ENCODE measurements at places on chromosomes 13 and 19.
A peak's percentile ranks its signal among the peaks of the same experiment; 100 is the strongest.

DNA sequence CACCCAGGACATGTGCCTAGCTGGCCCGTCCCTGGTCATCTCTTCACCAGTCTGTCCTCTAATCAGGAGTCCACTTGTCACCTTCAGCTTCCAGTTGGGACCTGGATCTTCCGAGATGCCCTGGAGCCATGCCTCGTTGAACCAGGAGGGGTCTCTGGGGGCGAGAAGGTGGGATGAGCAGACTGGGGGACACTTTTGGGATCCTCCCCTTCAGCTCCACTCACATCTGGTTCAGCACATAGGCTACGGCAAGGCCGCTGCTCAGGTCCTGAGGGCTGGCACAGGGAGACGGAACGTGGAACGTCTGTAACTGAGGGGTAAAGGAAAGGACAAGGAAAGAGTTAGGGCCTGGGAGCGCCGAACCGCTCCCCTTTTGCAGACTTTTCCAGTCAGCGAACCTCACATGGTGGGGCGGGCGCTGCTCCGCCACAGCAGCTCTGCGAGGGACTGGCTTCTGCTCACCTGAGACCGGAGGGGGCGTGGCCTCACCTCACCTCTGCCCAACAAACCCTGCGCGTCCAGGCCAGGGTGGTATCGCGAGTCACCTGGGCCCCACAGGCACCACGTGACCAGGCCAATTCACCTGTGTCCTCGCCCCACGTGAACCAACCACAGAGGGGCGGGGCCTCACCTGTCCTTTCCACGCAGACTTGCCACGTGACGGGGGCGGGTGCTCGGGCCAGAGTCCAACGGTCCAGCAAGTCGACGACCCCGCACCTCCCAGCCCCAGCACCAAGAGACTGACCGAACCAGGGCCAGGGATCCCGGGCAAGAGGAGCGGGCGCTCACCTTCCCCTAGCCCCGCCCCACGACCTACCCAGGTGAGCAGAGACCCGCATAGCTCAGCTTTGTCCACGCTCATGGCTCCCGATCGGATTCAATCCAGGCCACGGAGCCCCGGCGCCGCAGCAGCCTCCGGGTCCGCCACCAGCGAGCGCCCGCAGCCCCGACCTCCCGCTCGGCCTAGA, at the start of gene HOOK2:
Gene HOOK2 (minus strand): TSS at position 965 of the 968 bp plus-strand sequence. CDS start 103 bp downstream, at position 862.
- DNase-seq: no peak

DNA sequence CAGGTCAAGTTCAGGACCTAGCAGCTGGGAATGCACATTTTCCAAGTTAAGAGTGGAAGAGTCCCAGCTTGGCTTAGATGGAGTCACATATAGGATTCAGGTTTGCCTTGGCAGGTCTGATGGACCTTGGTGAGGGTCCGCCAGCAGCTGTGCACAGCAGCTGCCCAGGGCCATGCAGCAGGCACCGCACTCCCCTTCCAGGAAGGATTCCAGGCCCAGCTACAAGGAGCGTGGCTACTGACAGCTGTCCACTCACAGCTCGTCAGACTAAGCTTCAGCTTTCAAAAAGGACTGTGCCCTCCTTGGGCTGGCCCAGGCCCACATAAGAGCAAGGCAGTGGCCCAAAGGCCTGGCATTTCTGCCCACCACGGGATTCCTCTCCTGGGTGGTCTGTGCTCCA, 68.4 kb downstream of the ALOX5AP start:
- no peak for DNase-seq

GRCh38 chr13:111461445-111462149, 141.2 kb downstream of the TEX29 start:
- no peak for DNase-seq

- no peak for DNase-seq
Observed at GRCh38 chr13:42392716-42393572, 121.0 kb downstream of the AKAP11 start.

DNA sequence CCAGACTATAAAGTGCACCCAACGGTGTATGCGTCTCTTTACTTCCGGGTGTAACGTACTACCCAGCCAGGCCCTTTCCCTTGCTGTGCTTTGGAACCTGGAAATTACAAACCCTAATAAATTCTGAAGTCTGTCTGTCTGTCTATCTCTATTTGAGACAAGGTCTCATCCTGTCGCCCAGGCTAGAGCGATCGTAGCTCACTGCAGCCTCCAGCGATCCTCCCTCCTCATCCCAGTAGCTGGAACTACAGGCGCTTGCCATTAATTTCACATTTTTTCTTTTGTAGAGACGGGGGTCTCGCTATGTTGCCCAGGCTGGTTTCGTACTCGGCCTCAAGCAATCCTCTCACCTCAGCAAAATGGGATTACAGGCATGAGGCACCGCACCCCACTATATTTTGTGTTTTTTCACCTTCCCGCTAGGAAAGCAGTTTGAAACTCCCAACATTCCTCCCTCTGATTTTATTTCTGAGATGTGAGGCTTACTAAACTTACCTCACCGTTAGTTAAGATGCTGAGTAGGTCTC, 469 bp upstream of the RNF6 start:
- DNase-seq: no peak

DNA sequence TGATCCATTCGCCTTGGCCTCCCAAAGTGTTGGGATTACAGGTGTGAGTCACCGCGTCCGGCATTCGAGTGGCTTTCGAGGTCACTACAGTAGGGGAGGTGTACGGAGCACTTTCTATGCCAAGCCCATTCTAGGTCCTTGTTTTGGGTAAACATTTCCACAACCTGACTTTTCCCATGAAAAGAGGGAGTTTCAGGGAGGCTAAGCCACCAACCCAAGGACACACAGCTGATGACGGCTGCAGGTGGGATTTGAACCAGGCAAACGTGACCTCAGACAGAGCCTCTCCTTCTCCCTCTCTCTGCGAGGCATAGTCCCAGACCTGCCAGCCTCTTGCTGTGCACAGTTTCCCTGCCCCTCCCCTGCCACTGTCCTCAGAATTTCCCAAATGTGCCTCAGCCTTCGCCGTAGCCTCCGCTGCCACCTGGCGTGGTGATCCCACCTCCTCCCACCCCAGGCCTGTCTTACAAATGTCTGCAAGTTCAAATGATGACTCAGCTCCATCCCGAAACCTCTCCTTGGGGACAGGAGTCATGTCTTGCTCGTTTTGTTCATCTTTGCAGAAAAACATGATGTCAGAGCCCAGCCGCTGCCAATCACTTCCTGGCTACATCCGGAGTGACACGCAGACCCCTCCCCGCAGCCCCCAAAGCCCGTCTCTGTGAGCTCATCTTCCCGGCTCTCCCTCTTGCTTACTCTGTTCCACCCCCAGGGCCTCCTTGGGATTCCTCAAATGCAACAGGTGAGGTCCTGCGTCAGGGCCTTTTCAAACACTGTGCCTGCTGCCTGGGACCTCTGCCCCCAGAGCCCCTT, 6.6 kb upstream of the GADD45B start:
- DNase-seq: peak; percentile 97

GRCh38 chr13:24038841-24039330, 121.6 kb upstream of the SPATA13 start:
- DNase-seq: peak; percentile 58

DNA sequence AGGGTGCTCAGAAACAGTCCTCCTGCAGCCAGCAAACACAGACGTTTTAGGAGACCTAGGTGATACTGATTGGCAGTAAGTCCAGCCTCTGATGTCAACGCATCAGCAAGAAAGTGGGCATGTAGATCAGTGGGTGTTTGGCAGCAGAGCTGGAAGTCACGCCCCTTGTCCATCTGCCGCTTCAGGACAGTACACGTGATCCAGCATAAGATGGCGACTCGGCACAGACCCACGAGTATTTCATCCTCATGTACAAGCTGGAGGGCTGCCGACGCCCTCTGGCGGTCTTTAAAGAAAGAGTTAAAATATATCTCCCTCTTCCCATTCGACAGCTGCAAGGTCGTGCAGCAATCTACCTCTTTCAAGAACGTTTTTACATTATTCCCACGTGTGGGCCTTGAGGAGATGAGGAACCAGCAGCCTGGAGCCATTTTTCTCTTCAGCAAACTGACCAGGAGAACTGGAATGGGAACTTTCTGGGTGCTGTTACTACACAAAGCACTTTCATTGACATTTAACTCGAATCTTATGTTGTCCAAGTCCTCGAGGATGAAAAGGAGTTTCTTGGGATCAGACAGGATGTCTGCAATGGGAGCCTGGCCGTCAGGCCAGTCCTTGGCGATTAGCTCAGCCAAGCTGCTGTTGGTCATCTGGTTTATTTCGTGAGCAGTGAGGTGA, 22.3 kb downstream of the NLRP11 start:
- peak; percentile 11 for DNase-seq

DNA sequence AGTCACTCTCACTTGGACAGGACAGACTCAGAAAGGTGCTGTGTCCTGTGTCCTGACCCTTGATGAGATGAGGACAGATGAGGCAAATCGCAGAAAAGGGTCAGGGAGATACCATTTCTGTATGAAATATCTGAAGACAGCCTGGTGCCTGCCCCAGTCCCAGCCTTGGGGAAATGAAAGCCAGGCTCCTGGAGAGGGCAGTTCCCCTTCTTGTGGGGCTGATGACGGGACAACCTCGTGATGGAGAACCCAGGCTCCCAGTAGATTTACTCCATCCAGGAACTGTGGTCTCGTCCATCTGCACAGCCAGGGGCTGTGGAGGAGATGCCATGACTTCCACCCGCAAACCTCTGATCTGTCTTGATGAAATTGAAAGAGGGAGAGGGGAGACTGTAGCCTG, 13.8 kb downstream of the LILRB1 start:
- DNase-seq: no peak

- DNase-seq: no peak
Observed at GRCh38 chr19:28403690-28404089, 809.3 kb downstream of the UQCRFS1 start.

GRCh38 chr19:51468545-51468920, 9.8 kb upstream of the CEACAM18 start:
- DNase-seq: no peak

DNA sequence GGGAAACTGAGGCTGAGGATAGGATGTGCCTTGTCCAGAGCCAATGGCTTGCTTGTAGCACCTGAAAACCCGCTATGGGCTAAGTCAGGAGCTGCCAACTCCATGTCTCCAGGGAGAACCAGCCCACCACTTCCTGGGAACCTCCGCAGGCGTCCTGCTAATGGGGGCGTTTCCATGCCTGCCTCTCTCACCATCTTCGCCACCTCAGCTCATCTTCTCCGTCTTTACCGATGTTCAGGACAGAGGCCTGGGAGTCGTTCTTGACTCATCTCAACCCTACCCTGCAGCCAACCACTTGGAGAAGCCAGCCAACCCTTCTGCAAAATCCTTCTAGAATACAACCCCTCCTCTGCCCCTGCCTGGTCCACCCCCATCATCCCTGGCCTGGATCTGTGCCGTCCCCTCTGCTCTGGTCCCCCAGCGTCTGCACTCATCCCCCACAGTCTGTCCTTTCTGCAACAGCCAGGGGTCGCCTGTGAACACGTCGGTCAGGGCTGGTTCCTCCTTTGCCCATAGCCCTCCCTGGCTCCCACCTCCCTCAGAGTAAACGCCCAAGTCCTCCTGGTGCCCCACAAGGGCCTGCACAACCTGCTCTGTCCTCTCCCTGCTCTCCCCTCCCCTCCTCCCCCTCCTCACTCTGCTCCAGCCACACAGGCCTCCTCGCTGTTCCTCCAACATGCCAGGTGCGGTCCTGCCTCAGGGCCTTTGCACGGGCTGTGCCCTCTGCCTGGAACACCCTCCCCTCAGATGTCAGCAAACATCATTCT, 31.0 kb downstream of the PTPRS start:
- DNase-seq: peak; percentile 27

- peak; percentile 56 for DNase-seq
Observed at GRCh38 chr13:50731400-50731799, 112.1 kb downstream of the DLEU7 start.

- DNase-seq: no peak
Observed at GRCh38 chr19:6161271-6161850, 25.9 kb downstream of the ACSBG2 start.

GRCh38 chr13:100163375-100163774, 74.5 kb downstream of the PCCA start:
- no peak for DNase-seq

GRCh38 chr13:20387441-20387971, 138.2 kb downstream of the CRYL1 start:
- DNase-seq: peak; percentile 57

DNA sequence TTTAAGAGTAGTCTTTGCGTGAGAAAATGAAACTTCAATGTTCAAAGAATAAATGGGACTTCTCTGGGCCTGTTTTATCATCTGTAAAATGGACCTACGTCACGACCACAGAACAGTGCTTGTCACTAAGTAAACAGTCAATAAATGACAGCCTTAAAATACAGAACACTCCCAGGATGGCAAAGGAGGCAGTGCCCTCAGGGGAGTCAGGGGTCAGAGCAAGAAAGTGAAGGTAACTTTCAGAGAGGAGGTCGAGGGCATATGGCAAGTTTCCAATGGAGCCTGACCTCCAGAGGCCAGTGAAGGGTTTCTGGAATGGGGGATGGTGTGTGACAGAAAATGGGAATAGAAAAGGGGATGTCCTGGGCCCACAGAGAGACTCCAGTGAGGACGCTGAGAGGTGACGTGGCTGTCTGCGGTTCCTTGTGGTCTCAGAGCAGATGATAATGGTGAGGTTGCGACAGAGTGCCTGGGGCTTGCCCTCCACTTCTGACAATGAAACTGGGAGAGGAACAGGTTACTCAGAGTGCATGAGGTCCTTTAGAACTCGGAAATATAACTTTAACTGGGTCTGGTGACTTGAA, 91.8 kb downstream of the UBL3 start:
- no peak for DNase-seq

- no peak for DNase-seq
Observed at GRCh38 chr13:79406597-79406908, 498 bp upstream of the RBM26 start.

DNA sequence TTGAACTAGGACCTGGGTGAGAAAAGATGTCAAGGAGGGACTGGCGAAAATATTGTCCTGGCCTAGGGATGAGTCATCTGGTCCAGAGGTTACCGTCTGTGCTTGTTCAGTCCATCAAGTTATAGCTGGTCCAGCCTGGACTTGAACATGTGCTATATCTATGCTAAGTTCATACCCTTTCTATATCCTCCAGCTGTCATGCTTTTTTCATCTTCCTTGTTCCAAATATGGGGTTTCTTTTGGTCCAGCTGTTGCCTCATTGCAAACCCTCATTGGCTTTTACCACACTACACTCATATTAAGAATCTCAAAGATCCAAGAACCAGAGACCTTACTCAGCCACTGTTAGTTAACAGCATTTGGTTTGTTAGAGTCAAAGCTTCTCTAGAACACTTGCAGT, 19.1 kb upstream of the KLF12 start:
- no peak for DNase-seq

DNA sequence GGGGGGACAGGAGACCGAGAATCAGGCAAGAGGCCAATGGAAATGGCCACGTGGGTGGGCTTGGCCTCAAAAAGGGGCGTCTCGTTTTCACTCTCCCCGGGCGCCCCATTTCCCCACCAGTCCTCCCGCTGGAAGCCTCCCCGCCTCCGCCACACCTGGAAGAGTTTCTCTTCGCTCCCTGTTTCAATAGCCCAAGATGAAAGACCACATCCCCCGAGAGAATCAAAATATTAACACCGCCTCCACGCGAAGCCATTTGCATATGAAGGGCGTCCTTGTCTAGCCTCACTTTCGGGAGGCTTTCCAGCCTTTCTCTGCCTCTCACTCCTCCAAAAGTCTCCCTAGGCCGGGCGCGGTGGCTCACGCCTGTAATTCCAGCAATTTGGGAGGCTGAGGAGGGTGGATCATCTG, 691 bp upstream of the OLFM2 start:
- no peak for DNase-seq

GRCh38 chr19:12111943-12112637, 28.1 kb downstream of the ZNF20 start:
- peak; percentile 8 for DNase-seq

GRCh38 chr19:19191768-19192077, 229 bp downstream of the BORCS8 start:
- no peak for DNase-seq

GRCh38 chr19:46766569-46767317, 20.5 kb upstream of the STRN4 start:
- no peak for DNase-seq

All from fibroblast of skin of right biceps (primary cell).